Cerebellar cortex (tissue), 1 donor: ENCODE measurements at places on chromosomes 4 and X.

DNA sequence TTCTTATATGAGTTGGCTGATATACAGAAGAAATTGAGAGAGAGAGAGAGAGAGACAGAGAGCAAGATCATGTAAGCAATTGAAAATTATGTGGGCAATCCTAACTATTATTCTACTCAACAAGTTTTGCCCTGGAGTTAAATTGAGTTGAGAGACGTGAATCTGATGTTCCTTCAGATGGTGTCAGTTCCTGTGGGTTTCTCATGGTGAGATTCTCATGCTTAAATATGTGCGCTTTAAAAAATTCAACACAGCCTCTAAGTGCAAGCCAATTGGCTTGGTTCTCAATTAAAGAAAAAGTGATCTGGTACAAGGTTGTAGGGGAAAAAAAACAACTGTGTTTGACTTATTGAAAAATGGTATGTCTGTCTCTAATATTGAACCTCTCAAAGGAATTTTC lies 35.4 kb upstream of the PLAC1 start:
- no peak for DNase-seq

GRCh38 chrX:2434270-2435163 lies 66.3 kb downstream of the DHRSX start:
- DNase-seq: no peak

DNA sequence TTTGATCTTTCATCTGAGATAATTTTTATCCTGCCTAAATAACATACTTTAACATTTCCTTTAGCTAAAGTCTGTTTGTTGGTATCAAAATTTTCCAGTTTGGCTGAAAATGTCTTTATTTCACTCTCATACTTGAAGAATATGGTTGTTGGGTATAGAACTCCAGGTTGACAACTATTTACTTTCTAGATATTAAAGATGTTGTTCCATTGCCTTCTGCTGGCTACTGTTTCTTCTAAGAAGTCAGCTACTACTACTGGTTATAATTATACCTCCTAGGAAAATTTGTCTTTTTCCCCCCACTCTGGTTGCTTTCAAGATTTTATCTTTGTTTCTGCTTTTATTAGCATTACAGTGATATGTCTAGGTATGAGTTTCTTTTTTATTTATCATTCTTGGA lies 75.7 kb downstream of the SH3RF1 start:
- DNase-seq: no peak

GRCh38 chrX:5117816-5118215 lies 1110.9 kb downstream of the NLGN4X start:
- no peak for DNase-seq

GRCh38 chrX:147948531-147948930 lies 32.6 kb upstream of the FMR1NB start:
- DNase-seq: no peak

DNA sequence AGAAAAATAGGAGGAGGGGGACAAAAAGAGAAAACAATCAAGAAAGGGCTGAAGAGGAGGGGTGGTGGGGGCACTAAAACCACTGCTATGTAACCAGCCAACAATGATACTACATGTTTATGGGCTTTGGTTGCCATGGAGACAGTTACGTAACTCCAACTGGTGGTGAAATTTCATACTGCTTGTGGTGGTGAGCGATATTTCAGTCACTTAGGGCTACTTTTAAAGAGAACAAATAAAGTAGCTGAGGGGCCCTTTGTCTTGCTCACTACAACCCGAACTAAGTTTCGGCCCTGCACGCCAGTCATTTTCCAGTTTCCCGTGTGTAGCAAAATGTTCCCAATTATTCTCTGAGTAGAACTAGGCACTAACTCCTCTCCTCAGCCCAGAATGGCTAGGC lies 275.2 kb upstream of the EDA2R start:
- DNase-seq: no peak

- DNase-seq: no peak
Observed at GRCh38 chr4:8600686-8601085, 8.1 kb downstream of the CPZ start.

GRCh38 chrX:110182362-110182761 lies 135.5 kb downstream of the AMMECR1 start:
- no peak for DNase-seq

- DNase-seq: no peak
Observed at GRCh38 chr4:88597970-88598660, 5.8 kb downstream of the HERC3 start.

- no peak for DNase-seq
Observed at GRCh38 chr4:86122404-86122803, 237.4 kb downstream of the MAPK10 start.

- DNase-seq: no peak
Observed at GRCh38 chr4:165293061-165293460, 34.4 kb upstream of the MSMO1 start.

GRCh38 chrX:53682885-53683555 lies 3.5 kb downstream of the HUWE1 start:
- DNase-seq: peak; percentile 54

DNA sequence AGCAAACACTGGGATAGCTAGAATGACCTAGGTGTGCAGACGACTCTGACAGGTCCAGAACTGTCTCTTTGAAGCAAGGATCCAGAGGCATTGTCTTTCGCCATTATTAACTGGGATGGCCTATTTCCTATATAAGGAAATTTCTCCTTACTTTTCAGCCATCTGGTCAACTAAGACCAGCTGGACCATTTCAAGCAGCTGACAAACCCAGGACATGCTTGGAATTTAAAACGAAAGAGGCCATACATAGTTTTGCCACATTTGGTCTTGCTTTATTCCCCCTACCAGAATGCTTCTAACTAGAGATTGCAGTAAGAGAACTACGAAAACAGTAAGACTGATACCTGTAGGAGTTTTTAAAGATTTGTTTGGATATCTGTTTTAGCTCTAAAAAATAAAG lies 87.0 kb downstream of the GLRA2 start:
- peak; percentile 36 for DNase-seq

- no peak for DNase-seq
Observed at GRCh38 chr4:74997948-74998729, 65.2 kb downstream of the PARM1 start.

- no peak for DNase-seq
Observed at GRCh38 chr4:123485601-123486000, 89.0 kb downstream of the SPRY1 start.

DNA sequence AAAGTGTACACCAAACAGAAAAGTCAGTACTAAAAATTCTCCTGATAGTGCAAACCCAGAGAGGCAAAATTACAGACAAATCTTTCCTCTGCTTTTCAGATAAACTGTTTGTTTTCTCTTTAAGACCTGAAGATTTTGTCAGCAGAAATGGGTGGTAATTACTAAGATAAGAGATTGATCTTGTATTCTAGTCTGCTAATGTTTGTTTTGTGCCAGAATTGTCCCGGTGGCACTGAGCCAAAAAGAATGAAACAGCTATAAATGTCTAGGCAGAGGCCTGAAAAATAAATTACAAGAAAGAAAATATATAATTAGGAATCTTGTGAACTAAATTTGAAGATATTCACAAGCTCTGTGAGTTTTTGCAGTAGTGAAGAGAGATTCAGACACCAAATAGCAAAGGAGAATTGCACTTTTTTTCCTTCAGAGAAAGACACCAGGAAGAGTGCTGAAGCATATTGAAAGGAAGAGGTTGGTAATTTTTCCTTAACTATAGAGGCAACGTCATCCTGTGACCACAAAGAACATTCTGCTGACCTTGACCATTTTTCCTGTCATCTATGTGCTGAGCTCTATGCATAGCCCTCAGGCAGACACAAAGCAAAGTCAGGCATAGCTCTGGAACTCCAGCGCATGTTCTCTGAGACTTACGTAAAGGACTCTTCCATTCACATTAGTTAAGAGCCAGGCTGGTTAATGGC lies 314.5 kb upstream of the RASGEF1B start:
- no peak for DNase-seq

DNA sequence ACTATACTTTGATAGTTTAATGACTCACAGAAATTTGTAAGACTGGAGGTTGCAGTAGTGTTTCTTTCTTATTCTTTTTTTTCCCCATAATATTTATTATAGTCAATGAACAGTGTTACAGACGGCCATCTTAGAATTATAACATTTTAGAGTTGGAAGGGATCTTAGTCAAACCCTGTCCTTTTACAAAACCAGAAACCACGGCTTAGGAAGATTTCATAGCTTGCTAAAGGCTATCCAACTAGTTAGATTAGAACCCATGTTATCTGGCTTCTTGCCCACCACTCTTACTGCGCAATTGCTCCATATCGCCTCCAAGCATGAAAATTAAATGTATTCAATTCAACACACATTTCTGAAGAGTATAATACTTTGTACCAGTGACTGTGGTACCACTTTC lies 1.1 kb downstream of the XIAP start:
- peak; percentile 21 for DNase-seq

DNA sequence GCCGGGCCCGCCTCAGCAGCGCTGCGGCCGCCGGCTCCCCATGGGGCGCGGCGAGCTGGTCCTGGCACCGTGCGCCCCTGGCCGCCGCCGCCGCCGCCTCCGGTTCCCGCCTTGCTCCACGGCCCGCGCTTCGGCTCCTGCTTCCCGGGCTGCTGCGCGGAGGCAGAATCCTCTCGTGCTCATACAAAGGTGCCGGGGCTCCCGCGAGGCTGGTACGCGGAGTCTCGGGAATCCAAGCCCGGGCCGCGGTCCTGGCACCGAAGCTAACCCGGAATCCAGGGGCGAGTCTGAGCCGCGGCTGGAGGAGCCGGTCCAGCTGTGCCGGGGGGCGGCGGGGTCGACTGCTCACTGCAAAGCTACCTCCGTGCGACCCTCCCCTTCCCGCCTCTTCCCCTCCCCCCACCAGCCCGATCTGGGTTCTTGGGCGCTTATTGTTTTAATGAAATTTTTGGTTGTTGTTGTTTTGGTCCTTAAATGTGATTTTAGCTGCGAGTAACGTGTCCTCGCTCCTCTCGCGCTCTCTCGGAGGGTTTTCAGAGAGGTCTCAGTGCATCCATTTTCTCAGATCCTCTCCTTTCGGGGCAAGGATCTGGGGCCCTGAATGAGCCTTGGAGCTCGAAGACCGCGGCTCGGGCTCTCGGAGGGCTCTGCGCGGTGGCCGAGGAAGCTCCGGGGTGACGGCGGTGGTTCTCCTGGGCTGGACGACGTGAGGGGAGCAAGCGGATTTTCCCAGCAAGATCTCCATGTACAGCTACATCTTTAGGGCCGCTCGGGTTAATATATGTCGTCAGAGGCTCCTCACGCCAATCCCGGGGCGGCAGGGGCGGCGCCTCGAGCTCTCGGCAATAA lies at the start of gene HAND2:
Gene HAND2 (minus strand): TSS at position 753 of the 849 bp plus-strand sequence. CDS start 940 bp downstream, outside the sequence.
- no peak for DNase-seq
